A549 treated with RU486 at 1 μM for 4 hours (cell line): ENCODE measurements at places on chromosomes 5 and 9. TPM values are rescaled to one million over a fixed set of nuclear protein-coding genes. Genes with fewer than 3 reads are reported as not detected.

SLC45A2 gene
- not detected in 5 replicates for total RNA-seq

OTULINL gene
- total RNA-seq = 4.8 to 6.9 TPM (median 6.2 TPM) in 5 replicates

TRPM6 gene
- 1.3 to 1.8 TPM (median 1.4 TPM) in 5 replicates for total RNA-seq

SH3RF2 gene
- total RNA-seq = 2.9 to 3.8 TPM (median 3.2 TPM) in 5 replicates

POU4F3 gene
- 0.09 to 0.17 TPM (median 0.14 TPM) in 4 of 5 replicates, not detected in the other for total RNA-seq

ATG12 gene
- total RNA-seq = 27.7 to 54.5 TPM (median 52.3 TPM) in 5 replicates

MSMP gene
- total RNA-seq = 0.29 to 0.82 TPM (median 0.31 TPM) in 3 of 5 replicates, not detected in the others

EIF4E1B gene
- total RNA-seq = not detected in 5 replicates

INSL4 gene
- 13.9 to 18.0 TPM (median 15.5 TPM) in 5 replicates for total RNA-seq

HK3 gene
- total RNA-seq = not detected in 5 replicates

TNFSF8 gene
- total RNA-seq = 0.22 TPM in 1 of 5 replicates, not detected in the others

PCDHA4 gene
- total RNA-seq = 1.3 to 1.7 TPM (median 1.5 TPM) in 5 replicates

OR1J2 gene
- not detected in 5 replicates for total RNA-seq

IFNB1 gene
- 0.23 TPM in 1 of 5 replicates, not detected in the others for total RNA-seq

EQTN gene
- not detected in 5 replicates for total RNA-seq

PITX1 gene
- total RNA-seq = 22.3 to 37.6 TPM (median 32.5 TPM) in 5 replicates

PCDHGA2 gene
- 0.38 to 0.87 TPM (median 0.47 TPM) in 5 replicates for total RNA-seq

ADRA1B gene
- total RNA-seq = 9.1 to 13.9 TPM (median 11.2 TPM) in 5 replicates

TUBB4B gene
- total RNA-seq = 579 to 790 TPM (median 733 TPM) in 5 replicates

GPR150 gene
- total RNA-seq = 0.07 to 0.26 TPM (median 0.19 TPM) in 4 of 5 replicates, not detected in the other

SH3GL2 gene
- 0.05 to 0.49 TPM (median 0.13 TPM) in 5 replicates for total RNA-seq

CCL28 gene
- total RNA-seq = 0.09 to 0.21 TPM (median 0.19 TPM) in 3 of 5 replicates, not detected in the others

RAB3C gene
- total RNA-seq = not detected in 5 replicates

NUTM2G gene
- not detected in 5 replicates for total RNA-seq

SV2C gene
- 0.02 TPM in 1 of 5 replicates, not detected in the others for total RNA-seq

TBCA gene
- 256 to 371 TPM (median 297 TPM) in 5 replicates for total RNA-seq

MLLT3 gene
- 11.9 to 17.4 TPM (median 15.3 TPM) in 5 replicates for total RNA-seq
